ENCODE measurements at places on chromosomes 2 and 18.

- no peak for DNase-seq
These were observed 1.8 kb upstream of the E2F6 start for GRCh38 chr2:11467749-11468148.

DNA sequence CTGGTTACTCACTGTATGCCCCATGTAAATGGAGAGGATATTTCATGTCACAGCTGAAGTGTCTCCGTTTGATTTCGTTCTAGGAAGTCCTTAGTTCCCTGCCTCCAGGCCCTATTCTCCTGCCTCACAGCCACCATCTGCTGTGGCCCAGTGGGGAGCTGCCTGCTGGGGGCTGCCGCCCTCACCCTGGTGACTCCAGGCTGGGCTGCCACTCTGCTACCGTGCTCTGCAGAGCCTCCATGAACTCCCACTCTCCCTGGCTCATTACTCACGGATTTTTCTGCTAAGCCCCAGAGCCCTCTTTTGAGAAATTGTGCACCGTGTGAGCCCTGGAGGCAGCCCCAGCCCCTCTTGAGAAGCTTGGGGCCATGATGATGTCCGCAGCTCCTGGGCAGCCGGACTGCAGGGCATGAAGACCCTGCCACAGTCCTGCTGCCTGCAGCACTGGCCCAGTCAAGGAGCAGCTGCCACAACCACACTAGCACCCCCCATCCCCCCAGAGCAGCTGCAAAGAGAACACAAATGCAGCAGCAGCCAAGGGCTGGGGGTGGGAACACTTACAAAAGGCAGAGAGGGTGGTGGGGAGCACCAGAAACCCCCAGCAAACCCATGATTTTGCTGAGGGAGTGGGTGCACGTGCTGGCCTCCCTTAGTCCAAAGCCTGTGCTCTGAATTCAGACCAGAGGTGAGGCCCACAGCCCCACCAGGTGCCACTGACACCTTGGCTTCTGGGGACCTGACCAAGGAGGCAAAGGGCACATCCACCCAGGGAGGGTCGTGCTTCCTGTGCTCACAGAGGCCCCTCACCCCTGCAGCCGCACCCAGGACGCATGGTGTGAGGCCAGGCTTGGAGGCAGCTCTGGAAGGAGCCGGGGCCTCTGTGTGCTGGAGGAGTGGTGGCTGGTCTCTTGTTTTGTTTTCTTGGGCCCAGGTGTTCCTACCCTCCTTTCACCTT, 270.2 kb upstream of the RAB6C start:
- no peak for DNase-seq

DNA sequence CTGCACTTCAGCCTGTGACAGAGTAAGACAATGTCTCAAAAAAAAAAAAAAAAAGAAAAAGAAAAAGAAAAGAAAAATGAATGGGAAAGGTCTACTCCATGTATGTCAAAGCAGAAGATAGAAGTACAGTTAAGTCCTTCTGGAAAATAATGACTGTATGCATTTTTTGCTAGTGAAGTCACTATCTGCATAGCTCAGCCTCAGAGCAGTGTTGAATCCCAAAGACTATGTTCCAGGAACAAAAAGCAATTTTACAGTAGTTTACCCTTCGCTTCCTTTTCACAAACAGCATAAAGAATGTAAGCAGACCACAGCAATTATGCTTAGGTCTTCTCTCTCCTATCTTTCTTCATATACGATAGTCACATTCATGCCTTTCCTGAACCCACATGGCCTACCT, 497.4 kb downstream of the CMPK2 start:
- DNase-seq, result no peak

- no peak for DNase-seq
These were observed 94.6 kb upstream of the CAVIN2 start for GRCh38 chr2:191941376-191941929.

GRCh38 chr2:7766978-7767565, 849.9 kb downstream of the RNF144A start:
- no peak for DNase-seq

GRCh38 chr2:63378589-63378988, 209.7 kb downstream of the WDPCP start:
- DNase-seq, result no peak

- peak; percentile 12 for DNase-seq
These were observed 128.8 kb upstream of the TRIB2 start for GRCh38 chr2:12587729-12588522.

GRCh38 chr2:113390124-113390849, 47.2 kb upstream of the ZNG1B start:
- DNase-seq, result peak; percentile 50

DNA sequence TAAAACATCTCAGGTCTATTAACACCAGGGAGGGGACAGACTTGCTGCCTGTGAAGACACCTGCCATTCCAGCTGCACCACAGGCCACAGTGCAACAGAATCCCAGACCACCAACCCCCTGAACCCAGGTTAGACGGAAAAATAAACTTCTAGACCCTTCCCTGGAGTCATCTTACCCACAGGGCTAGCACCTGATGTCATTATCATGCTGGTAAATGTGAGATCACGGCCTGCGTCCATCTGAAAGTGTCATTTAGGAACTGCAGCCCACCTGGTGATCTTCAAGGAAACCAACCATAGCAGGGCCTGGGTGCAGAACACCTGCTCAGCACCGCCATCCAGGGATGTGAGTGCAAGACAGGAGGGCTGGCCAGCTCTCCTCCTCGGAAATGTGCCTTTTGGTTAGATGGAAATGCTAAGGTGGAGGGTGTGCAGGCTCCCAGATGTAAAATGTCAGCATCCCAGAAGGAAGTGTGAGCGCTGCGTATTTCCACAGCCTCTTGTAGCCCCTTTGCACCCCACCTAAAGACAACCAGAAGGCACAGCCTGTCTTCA, 80.8 kb downstream of the PTGR3 start:
- DNase-seq, result no peak

DNA sequence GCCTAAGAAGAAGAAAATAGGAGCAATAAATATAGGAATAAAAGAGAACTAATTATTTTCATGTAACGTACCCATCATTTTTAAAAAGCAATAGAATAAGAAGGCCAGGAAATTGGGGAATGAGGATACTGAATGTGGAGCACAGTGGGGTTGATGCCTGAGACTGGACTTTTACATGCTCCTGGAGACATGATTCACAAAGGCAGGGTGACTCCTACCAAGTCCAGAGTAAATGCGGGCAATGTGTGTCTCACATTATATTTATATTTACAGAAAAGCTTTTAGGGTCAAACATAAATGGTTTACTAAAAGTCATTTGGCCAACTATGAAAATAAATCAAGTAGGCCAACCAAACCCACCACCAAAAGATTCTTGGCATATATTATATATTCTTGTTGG, 87.9 kb upstream of the COL5A2 start:
- DNase-seq, result no peak

- no peak for DNase-seq
These were observed 72.7 kb downstream of the CLIP4 start for GRCh38 chr2:29187926-29188325.

DNA sequence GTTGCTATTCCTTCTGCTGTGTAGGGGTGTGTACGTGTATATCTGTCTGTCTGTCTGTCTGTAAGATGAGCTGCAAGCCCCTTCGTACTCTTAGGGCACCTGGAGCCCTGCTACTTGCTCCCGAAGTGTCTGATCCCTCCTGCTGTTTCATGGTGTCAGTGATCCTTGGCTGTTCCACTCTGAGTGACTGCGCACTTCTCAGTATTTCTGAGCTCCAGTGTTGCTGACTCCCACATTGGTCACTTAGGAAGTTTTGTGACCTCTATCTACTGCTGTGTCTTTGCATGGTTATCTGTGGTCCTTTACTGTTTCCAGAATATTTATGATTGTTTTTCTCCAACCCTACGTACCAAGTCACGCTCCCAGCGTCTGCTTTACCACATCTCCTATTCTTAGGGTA, 16.2 kb downstream of the SEMA4F start:
- no peak for DNase-seq

- DNase-seq, result no peak
These were observed 24.7 kb downstream of the COBLL1 start for GRCh38 chr2:164816900-164817299.

DNA sequence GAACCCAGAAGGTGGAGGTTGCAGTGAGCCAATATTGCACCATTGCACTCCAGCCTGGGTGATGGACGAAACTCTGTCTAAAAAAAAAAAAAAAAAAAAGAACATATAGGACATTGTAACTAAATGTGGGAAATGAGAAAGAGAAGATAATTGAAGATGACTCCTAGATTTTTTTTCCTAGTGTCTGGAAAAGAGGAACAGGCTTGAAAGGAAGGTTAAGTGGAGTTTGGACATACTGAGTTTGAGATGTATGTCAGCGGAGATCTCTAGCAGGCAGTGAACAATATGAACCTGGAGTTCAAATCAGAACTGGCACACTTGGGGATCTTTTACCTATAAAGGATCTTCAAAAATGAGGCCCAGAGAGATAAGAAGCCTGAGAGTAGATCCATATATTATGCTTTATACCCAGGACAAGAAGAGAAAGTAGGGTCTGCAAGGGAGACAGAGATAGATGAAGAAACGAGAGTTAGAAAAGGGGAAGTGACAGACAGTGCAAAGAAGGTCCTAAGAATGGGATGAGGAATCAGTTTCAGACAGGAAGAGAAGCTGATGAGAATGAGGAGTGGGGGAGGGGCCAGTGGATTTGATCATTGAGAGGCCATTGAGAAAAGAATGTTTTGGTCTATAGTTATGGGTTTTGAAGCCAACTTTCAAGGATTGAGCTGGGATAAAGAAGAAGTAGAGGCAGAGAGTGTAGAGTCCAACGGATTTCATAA, 46.9 kb upstream of the CD28 start:
- no peak for DNase-seq

DNA sequence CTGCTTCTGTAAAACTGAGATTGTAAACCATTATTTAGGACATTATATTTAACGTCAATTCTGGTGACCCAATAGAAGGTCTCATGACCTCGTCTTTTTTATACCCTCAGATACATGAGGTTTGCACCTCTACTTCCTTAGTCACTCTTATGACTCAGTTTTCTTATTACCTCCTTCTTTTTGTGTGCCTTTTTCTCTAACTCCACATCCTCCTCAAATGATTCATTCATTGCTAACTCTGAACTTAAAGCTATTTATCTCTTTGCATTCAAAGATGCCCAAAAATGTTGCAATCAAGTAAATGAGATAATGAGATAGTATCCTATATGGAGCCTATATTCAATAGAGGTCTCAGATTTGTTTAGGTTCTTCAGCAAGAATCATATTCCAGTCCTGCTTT, 121.0 kb upstream of the KYNU start:
- no peak for DNase-seq

DNA sequence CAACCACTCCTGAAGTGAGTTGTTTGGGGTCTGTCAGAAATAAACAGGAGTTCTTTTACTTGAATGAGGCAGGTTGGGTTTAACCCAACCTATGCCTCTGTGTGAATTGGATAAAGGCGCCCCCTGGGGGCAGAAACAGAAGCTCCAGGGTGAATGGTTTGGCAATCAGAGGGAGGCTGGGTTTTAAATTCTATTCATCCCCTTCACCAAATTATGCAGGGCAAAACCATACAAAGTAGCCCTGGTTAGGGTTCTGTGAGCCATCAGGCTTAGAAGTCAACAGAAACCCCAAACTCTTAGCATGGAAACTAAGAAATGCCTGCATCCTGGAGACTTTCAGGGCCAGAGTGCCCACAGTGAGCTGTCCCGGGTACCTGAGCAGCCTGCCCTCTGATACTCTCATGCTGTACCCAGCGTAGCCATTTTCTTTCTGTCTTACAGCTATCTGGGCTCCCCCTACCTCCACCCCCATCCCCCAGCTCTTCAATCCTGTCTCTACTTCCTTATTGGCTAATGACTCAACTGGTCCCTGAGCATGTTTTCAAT, 241.5 kb downstream of the ICOS start:
- DNase-seq, result peak; percentile 77

GRCh38 chr2:32246911-32247310, 17.8 kb downstream of the NLRC4 start:
- DNase-seq, result no peak

DNA sequence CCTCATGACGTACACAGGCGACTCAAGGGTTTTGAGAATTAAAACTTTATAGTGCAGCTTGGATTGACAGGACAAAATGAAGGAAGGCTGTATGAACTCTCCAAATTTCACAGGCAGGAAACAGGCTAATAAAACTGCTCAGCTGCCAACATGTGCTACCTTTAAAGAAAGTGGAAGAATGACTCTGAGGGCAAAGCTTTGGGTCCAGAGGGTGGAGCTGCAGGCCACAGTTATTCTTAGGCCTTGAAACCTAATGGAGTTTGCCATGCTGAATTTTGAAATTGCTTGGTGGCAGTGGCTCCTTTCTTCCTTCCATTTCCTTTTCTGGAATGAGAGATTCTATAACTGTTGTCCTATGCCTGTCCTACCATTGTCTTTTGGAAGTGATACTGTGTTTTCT, 34.8 kb downstream of the HAT1 start:
- no peak for DNase-seq

- DNase-seq, result no peak
These were observed 273.3 kb downstream of the MREG start for GRCh38 chr2:215740071-215740470.

DNA sequence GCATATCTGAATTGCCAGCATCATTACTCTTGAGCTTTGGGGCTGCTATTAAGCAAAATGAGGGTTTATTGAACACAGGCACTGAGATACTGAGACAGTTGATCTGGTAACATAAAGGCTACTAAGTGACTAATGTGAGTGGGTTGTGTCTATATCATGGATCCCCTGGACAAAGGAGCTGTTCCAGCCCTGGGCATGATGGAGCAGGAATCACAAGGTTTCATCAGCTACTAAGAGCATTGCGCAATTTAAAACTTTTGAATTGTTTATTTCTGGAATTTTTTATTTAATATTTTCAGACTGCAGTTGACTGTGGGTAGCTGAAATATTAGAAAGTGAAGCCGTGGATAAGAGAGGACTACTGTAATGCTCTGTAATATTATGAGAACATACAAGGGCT, 73.5 kb downstream of the MGAT5 start:
- no peak for DNase-seq

DNA sequence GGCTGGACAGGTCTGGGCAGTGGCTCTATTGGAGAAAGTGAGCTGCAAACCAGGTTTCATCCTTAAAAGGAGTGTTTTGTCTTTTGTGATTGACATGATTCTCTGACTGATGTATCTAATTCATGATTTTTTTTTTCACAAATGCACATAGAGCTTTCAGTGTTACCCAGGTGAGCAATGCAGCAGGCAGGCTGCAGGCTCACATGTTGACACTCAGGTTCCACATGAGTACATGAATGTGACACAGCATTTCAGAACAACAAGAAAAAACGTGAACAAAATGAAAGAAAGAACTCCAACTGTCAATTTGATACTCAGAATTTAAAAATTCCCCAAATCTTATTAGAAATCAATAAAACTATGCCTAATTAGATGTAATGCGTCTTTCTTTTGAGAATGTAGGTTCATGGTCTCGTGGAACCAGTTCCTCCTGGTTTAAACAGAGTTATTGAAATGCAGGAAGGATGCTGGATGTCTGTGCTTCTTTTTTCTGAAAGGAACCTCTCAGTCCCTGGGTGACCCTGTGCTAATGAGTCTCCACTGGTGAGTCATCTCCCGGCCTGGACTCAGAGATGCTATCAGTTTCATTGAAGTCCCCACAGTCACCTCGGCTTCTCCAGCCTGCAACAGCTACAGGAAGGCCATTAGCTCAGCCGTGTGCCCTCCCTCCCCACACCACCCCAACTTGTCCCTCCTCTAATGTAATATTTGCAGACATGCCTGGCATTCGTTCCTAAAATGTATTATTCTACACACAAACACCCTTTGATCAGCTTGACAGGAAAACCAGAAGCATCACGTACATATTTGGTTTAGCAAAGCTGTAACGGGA, 430.4 kb downstream of the LPIN1 start:
- peak; percentile 20 for DNase-seq

- no peak for DNase-seq
These were observed 63.5 kb upstream of the RASGRP3 start for GRCh38 chr2:33412920-33413319.

Data from activated naive CD8-positive, alpha-beta T cell treated with anti-CD3 and anti-CD28 coated beads, Interleukin-2, amount 50 U/mL, for 24 hours (primary cell).